ENCODE measurements at places on chromosomes 2 and 18.

GRCh38 chr18:41747723-41748242 is 207.3 kb upstream of the PIK3C3 start:
- no peak for DNase-seq

DNA sequence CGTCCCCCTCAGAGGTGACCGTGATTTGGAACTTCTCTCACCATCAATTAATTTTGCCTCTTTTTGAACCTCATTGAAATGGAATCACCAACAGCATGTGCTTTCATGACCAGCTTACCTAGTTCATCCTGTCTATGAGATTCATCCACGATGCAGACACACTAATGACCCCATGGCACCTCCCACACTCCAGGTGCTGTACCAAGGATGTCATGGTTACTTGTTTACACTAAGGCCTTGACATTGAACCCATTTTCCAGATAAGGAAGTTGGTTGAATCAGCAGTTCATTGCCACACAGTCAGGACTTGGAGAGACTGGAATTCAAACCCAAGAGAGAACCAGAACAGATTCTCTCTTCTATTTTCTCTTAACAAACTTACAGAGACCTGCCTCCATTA is 139.0 kb downstream of the ZFP36L2 start:
- no peak for DNase-seq

GRCh38 chr2:234863043-234863934 is 88.5 kb upstream of the SH3BP4 start:
- no peak for DNase-seq

DNA sequence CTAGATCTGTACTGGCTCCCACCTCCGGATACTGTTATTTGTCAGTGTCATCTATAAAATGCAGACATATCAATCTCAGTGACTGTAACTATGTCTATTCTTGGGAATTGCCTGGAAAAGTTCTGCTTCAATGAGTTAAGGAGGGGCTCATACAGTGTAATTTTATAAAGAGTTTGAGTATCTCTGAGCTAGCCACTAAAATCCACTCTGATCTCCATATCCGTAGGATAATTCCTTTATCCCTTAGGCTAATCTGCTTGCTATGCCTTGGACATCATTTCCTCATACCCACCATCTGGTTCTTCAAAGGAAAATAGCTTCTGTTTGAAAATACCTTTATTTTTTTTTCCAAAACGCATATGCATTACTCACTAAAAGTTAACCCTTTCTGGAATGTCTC is 863.2 kb downstream of the SUCLG1 start:
- DNase-seq: no peak

DNA sequence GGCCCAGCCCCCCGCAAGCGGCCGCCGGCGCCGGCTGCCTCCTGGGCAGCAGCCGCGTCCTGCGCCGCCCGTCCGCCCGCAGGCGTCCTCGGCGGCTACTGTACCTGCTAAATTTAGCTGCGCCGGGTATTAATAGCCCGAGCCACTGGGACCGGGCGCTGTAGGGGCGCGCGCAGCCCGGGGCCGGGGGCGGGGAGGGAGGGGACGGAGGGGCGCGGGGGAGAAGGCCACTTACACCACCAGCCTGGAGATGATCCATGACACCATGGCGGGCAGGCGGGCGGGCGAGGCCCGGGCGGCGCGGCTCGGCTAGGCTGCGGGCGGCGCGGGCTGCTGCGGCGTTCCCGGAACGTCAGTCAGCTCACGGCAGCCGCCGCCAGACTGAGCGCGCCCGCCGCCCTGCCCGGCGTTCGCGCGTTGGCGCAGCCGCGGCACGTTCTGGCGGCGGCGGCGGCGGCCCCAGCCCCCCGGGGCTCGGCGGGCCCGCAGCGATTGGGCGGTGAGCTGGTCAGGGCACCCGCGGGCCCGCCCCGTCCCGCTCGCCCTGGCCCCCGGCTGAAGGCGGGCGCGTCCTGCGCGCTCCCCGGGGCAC is at the start of gene REEP1:
Gene REEP1, minus strand, starts transcription at position 383 of the 592 bp plus-strand sequence. Its CDS starts 116 bp downstream, at position 267.
- peak; percentile 21 for DNase-seq

DNA sequence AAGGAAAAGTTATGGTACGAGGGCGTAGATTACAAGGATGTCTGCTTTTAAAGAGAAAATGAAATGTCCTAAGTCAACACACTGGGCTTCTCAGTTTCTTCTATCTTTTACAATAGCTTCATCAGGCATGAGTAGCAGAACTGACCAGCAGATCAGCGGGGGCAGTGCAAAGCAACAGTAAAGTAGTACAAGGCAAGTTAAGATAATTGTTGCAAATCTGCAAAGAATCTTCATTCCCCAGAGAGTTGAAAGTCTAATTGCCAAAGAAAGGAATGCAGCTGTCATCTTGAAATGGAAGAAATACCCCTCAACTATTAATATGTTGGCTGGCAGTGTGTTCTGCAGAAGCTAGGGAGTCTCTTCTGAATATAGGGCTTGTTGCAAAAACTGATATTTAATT is 60.2 kb upstream of the SLC39A10 start:
- DNase-seq: no peak

GRCh38 chr2:22626621-22627020 is 758.4 kb upstream of the KLHL29 start:
- no peak for DNase-seq

GRCh38 chr2:15971351-15971750 is 31.0 kb downstream of the MYCN start:
- no peak for DNase-seq

GRCh38 chr2:21301871-21302455 is 178.2 kb downstream of the TDRD15 start:
- no peak for DNase-seq

DNA sequence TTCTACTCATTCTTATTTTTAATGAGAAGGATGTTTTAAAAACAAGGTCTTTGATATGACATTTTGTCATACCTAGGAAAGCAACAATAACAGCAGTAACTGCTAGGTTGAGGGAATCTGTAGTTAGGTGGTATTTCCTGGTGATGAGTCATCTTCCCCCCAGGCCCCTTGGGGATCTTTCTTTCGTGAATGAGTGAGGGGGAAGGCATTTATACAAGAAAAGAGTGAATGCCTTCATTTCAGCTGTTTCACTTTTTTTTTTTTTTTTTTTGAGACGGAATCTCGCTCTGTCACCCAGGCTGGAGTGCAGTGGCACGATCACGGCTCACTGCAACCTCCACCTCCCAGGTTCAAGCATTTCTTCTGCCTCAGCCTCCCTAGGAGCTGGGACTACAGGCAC is 108.6 kb downstream of the MAP4K4 start:
- no peak for DNase-seq

GRCh38 chr18:48949050-48949605 is 1.6 kb downstream of the SMAD7 start:
- DNase-seq: peak; percentile 48

GRCh38 chr2:218406949-218407618 is 7.4 kb downstream of the CTDSP1 start:
- peak; percentile 80 for DNase-seq

- no peak for DNase-seq
Observed at GRCh38 chr2:142234741-142235140, 103.9 kb upstream of the LRP1B start.

DNA sequence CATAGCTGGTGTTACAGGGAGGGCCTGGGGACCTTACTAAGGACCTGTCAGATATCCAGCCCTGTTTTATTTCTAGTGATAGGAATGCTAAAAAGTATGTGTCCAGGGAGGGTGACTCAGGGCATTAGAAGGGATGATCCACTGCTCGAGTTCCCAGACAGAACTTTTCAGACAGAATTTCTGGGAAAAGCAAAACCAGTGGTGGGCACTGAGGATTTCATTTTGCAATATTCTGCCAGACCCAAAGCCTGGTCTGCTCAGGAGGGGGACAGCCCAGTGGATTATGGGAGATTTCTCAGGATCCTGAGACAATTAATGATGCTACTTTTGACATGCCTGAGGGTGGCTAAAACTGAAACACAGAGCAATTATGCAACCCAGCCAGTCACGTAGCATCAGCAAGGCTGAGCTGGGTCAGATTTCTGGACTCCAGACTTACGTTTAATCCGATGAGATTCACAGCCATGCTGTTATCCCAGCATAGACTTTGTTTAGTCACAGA is 4.7 kb upstream of the KCNE4 start:
- DNase-seq: no peak

DNA sequence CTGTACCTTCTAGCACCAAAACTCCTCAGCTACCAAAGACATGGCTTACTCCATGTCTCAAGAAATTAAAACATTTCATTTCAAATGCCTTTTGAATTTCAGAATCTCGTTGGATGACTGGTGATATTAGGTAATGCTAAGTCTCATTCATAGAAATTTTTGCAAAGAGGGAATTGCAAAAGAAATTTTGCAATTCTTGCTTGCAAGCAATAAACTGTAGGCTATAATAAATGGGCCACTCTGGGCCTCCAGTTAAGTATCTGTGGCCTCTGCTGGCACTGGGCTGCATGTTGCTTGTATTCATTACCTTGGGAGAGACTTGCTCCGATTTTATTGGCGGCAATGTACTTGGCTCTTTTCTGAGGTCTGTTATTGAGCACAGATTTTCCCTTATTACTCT is 2.8 kb upstream of the LCLAT1 start:
- no peak for DNase-seq

GRCh38 chr2:143489145-143489544 is 359.9 kb downstream of the ARHGAP15 start:
- no peak for DNase-seq

DNA sequence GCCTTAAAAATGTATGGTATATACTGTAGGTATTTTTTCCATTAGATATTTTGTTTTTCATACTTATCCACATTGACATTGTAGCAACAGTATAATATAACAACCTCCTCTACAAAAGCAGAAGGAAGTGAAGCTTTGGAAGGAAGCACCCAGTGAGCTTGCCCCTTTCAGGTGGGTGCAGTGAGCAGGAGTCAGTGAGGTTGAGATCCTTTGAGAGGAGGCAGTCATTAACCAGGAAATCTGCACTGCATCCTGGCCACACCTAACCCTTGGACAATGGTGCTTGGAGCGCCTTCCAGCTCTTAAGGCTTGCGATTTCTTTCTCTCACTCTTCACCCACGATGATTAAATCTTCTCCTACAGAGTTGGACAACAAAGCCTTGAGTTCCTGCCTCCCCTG is 13.9 kb downstream of the IL37 start:
- no peak for DNase-seq

DNA sequence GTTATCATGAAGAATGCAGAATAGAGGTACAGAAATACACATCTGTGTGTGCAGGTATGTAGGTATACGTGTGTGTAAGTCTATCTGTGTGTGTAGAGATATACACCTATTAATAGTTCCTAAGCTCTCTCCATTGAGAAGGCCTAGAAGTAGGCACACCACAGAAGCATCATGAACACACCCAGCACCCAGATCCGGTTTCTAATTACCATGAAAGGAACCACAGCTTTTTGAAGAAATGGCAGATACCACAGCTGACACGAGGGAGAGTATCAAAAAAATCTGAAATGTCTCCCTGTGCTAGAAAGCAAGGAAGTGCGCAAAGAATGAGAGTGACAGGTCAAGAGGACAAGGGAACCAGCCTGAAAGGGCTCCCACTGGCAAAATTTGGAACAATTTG is 27.7 kb upstream of the AP1S3 start:
- no peak for DNase-seq

GRCh38 chr2:70471129-70471528 is 82.5 kb downstream of the TGFA start:
- DNase-seq: no peak

DNA sequence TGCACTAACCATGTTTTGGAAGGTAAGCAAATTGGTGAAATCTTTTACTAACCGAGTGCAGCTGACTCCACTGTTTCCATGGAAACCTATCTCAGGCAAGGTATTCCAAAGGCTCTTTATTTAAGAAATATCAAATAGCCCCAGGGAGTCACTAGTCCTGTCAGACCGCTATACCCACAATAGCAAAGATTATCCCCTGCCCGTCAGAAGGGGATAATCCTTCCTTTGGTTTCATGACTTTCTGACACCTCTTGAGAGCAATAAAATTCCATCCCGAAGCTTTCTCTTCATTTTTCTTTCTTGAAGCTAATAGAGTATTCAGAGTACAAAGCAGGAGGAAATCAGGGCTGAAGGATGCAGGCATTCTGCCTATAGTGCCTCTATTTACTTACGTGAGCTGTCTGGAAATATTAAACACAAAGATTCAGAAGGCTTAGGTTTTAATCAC is 34.7 kb upstream of the MAP2 start:
- DNase-seq: no peak

DNA sequence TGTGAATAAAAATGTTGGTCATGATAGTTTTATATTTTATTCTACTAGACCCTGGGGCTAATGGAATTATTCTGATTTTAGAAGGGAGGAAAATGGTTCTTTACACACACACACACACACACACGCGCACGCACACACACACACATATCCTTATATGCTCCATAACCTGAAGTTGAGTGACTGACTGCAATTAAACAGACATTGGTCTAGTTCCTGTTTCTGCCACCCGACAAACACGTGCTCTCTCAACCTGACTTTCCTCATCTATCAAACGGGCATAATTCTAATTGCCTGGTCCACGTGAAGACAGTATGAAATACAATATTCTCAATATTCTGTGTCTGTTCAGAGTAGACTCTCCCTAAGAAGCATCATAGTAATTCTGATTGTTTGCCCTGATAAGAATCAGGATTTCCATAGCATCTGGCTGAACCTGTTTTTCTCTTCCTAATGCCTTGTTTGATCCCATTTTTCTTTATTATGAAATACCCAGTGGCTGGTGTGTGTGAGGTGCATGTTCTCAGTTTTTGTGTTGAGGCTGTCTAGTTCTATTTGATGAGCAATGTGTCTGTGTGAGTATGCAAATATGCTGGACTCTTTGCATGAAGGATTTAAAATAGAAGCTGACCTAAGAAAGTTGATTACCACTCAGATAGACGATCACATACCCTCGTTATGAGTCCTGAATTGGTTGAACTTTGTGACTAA is 51.0 kb downstream of the SETBP1 start:
- no peak for DNase-seq

GRCh38 chr2:226607379-226607778 is 192.2 kb downstream of the IRS1 start:
- DNase-seq: no peak

GRCh38 chr2:112199188-112199587 is 55.7 kb downstream of the ZC3H8 start:
- DNase-seq: no peak

DNA sequence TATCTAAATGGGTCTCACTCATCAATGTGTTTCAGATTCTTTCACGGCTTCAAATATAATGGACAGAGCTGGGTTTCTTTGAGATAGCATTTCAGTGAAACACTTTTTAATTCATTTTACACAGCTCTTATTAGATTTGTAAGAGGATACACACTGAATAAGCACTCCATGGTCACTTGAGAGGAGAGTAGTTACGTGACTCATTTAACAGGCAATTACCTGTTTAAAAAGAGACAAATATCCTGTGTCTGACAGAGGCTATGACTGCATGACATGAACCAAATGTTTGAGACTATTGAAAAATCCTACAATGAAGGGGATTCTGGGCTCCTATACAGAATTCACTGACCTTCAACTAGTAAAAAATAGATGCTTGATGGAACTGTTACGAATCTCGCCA is 786.9 kb downstream of the EPHA4 start:
- no peak for DNase-seq

DNA sequence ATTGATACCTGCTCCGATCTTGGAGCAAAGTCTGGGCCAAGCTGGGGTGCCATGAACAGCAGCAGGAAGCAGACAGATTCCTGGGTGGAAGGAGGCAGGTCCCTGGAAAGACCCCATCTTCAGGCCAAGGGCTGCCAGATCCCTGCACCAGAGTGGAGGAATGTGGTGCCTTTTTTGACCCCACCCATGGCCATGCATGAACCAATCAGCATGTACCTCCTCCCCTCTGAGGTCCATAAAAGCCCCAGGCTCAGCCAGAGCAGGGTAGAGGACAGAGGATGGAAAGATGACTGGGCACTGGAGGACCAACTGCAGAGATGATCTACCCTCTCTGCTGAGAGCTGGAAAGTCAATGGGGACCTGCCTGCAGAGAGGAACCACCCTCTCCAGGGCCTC is 34.4 kb upstream of the ID2 start:
- no peak for DNase-seq
